ENCODE measurements at places on chromosomes 16 and 17.

- DNase-seq, result no peak
Observed at GRCh38 chr17:27542841-27543463, 86.7 kb downstream of the KSR1 start.

DNA sequence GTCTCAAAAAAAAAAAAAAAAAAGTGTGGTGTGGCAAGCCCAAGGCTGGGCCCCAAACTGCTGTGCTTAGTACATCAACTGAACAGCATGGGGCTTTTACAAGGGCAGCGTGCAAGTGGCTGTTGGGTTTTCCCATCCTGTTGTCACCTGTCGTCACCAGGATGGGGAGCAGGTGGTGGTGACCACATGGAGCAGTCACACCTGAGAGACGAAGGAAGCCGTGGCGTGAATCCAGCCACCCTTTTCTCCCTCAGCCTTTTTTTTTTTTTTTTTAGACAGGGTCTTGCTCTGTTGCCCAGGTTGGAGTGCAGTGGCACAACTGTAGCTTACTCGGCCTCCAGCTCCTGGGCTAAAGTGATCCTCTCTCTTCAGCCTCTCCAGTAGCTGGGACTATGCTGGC is 4.1 kb upstream of the MRPL58 start:
- no peak for DNase-seq

DNA sequence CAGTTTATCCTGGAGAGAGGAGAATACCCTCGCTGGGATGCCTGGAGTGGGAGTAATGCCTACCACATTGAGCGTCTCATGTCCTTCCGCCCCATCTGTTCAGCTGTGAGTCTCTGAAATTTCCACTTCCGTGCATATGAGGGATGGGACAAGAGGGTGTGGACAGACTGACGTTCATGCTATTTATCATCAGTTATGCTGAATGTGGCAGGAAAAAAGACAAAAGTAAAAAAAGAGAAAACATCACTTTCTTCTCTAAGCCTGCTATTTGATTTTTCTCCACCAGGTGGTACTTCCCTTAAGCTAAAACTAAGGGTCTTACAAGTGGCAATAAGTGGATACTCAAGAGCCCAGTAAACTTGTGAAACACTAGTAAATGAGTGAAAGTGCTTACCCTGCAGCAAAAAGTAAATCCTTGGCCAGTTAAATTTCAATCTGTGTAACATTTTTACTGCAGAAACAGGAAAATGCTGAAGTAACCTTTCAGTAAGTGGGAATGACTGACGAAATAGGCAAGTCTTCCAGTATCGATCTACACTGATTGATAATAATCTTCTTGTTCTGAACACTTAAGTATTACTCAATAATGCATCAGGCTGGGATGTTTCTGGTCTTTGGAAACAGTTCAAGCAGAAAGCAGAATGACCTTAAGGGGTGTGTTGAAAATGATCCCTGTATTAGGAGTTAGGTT is 5.6 kb downstream of the CRYBA1 start:
- peak; percentile 63 for DNase-seq

DNA sequence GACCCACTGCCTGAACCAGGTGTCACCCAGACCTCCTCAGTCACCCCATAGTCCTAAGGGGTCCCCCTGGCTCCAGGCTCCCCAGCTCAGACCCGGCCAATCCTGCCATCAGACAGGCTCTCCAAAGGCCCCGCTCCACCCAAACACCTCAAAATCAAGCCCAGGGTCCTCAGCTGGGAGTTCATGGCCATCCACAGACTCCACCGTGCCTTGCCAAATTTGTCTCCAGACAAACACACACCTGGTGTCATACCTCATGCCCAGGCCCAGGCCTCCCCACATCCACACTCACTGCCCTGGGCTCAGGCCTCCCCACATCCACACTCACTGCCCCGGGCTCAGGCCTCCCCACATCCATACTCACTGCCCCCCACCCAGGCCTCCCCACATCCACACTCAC is 12.5 kb downstream of the RPH3AL start:
- DNase-seq, result no peak

- no peak for DNase-seq
Observed at GRCh38 chr16:21645261-21645721, 7.1 kb downstream of the IGSF6 start.

DNA sequence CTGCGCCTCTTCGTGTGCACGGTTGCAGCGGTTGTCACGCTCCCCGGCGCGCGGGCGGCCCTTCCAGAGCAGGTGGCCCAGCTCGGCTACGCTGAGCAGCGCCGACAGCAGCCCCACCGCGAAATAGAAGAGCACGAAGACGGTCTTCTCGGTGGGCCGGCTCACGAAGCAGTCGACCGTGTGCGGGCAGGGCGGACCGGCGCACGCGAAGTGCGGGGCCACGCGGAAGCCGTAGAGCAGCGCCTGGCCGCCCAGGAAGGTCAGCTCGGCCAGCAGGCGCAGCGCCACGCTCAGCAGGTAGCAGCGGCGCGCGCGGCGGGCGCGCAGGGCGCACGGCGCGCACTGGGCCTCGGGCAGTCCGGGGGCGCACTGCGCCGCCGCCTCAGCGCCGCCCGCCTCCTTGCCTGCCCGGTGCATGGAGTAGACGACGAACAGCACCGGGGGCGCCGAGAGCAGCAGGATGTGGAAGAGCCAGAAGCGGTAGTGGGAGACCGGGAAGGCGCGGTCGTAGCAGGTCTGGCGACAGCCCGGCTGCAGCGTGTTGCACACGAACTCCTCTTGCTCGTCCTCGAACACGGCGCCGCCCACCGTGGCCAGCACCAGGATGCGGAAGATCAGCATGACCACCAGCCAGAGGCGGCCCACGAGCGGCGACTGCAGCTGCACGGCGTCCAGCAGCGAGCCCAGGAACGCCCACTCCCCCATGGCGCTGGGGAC is 1.3 kb downstream of the GJD3 start:
- DNase-seq, result no peak

DNA sequence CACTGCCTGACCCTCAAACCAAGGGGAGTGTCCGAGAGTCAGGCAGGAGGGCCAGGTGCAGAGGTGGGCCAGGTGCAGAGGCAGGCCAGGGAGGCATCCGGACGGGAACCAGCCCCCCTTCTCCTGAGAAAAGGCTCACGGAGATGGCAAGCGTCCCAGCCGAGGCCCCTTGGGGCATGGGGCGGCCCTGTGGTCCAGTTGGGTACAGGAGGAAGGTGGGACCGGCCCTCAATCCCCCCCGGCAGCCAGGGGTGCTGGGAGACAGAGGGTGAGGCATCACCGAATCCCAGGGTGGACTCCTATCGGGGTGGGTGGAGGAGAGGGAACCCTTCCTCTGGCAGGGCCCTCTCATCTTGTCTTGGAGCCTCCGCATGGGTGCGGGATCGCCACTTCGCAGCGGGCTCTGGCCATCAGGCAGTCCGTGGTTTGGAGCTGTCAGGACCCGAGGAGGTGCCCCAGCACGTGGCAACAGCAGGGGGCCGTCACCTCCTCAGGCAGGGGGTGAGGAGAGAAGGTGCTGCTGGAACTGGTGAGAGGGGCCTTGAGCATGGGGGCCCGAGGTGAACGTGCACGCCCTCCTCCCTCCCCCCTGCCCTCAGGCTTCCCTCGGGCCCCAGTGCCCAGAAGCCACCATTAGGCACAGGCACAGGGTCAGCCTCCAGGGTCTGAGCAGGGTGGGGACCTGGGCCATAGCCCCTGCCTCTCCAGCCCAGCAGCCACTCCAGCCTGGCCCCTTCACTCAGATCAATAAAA is 38.7 kb upstream of the SLC38A10 start:
- no peak for DNase-seq

- DNase-seq, result no peak
Observed at GRCh38 chr17:18990331-18990730, 14.2 kb downstream of the FAM83G start.

- no peak for DNase-seq
Observed at GRCh38 chr17:27849474-27850185, 43.5 kb downstream of the LYRM9 start.

DNA sequence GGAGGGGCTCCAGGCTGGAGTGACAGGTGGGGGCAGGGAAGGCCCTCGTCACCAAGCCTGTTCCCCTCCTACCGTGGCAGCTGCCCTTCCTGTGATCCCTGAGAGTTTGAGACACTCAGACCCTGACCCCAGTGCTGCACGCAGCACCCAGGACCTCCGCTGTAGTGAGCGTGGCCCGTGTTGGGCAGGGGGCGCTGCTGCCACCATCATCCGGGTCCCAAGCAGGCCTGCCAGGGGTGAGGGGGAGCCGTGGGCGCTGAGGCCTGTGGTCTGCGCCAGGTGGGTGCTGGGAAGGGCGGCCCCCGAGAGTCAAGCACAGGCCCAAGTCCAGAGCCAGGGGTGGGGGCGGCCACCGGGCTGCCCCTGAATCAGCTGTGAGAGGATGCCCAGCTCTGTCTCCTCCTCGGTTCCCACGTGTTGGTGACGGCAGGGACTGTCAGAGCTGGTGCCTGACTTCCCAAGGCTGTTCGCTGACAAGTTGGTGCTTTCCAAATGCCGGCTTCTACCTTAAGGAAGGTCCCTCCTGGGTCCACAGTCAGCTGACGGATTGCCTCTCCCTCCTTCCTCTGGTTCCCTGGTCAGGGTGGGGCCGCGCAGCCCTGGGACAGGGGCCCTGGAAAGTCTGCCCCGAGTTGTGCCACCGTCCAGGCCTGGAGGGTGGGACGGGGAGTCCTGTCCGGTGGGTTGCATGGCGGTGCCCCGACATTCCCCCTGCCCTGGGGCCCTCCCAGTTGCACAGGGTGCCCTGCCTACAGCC is 31.1 kb downstream of the TPSG1 start:
- no peak for DNase-seq

DNA sequence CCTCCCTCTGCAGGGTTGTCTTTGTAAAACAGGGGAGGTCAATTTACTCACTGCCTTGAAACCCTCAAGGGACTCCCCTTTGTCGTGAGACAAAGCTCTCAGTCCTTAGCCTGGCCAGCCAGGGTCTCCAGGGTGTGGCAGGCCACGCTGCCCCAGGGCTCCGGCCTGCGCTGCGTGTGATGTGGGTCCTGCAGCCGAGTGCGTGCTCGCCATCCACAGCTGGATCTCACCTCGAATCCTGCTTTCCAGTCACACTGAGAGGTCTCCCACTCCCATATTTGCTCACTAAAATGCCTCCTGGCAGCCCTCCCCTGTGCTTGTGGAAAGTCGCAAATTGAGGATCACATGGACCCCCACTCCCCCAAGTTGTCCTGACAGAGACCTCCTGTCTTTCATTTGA is 10.0 kb upstream of the CLEC18C start:
- DNase-seq, result no peak

- DNase-seq, result peak; percentile 34
Observed at GRCh38 chr17:13306310-13306962, 288.6 kb upstream of the ELAC2 start.

DNA sequence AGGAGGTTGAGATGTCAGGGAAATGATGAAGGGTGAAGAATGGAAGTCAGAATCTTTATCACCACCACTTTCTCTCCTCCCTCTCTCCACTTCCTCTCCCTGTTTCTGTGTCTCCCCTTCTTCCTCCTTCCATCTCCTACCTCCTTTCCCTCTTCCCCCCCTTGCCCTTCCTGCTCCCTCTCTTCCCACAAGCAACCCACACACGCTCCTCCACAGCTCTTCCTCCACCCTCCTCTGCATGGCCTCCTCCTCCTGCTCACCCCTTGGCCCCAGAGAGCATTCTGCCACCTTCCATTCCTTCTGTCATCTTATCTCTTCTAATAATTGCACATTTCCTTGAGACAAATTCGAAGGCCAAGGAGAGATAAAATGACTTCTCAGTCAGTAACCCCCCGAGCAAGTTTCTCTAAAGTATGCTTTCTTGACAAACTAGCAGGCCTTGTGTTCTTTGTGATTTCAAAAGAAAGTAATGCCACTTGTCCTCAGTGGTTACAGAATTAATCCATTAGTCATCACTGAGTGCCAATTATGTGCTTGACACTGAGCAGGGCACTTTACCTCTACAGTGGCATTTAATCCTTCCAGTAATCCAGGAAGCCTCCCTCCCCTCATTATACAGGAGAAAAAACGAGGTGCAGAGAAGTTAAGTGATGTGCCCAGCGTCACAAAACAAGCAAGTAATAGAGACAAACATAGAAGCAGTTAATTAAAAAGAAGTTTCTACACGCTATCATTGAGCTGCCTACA is 72.3 kb upstream of the CCL1 start:
- no peak for DNase-seq

- DNase-seq, result no peak
Observed at GRCh38 chr17:76845541-76846017, 22.6 kb upstream of the MGAT5B start.

GRCh38 chr17:5424909-5425308 is 4.9 kb downstream of the RPAIN start:
- no peak for DNase-seq

- no peak for DNase-seq
Observed at GRCh38 chr17:44005527-44006271, 1.3 kb downstream of the NAGS start.

GRCh38 chr17:35086931-35087573 is 23.5 kb upstream of the RFFL start:
- no peak for DNase-seq
